ENCODE measurements at places on chromosomes 7 and 10.

GRCh38 chr7:1255817-1256340 lies 23.2 kb downstream of the UNCX start:
- no peak for DNase-seq

- DNase-seq: peak; percentile 49
These were observed 11.1 kb upstream of the ACSL5 start for GRCh38 chr10:112362833-112363232.

DNA sequence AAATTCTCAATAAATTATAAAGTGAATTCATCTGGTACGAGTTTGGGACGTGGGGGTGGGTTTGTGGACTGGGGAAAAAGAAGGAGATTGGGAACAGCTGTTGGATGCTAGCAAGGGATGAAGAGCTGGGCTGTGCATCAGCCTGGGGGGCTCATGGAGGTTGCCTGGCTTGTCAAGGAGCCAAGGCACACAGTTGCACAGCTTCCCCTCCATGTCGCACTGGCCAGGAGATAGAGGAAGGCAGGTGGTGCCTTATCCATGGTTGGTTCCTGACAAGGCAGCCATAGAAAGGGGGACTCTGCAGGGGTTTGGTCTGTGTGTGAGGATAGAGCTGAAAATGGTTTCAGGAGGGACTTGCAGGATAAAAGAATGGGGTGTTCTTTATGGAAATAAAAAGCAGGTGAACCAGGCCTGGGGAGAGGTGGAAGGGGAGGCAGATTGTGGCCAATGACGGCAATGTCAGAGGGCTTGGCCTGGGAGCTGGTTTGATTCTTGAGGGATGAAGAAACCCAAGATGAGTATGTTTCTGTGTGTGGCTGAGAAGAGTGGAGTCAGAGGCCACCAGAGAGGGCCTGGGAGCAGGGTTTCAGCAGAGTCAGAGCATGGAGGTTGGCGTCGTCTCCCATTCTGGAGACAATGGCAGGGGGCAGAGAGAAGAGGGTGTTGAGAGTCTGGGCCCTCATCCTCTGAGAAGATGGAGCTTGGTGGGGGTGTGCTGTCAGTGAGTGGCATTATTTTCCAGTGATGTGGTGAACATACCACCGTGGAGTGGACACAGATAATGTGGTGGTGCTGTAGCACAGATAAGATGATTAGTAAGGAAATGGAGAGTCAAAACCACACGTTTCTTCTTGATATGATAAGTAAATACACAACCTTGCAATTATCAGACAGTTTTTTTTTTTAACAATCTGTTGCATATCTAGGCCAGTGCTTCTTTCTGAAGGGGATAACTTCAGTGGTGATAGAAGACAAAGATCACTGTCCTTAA lies 108.2 kb downstream of the PTPN20 start:
- no peak for DNase-seq

- peak; percentile 33 for DNase-seq
These were observed 40.0 kb upstream of the AGR3 start for GRCh38 chr7:16921644-16922257.

DNA sequence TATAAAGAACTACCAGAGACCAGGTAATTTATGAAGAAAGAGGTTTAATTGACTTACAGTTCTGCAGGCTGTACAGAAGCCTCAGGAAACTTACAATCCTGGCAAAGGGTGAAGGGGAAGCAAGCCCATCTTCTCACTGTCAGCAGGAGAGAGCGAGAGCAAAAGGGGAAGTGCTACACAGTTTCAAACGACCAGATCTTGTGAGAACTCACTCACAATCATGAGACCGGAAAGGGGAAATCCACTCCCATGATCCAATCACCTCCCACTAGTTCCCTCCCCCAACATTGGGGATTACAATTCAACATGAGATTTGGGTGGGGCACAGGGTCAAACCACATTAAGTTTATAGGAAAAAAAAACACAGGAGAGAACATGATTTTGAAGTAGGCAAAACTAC lies 222.1 kb upstream of the SHH start:
- no peak for DNase-seq

GRCh38 chr10:120735773-120736371 lies 115.3 kb upstream of the WDR11 start:
- DNase-seq: no peak

- DNase-seq: no peak
These were observed 24.0 kb upstream of the A1CF start for GRCh38 chr10:50909334-50910014.

GRCh38 chr7:32670110-32671025 lies 175.1 kb downstream of the AVL9 start:
- no peak for DNase-seq

- DNase-seq: no peak
These were observed 290.5 kb downstream of the SORCS1 start for GRCh38 chr10:106873770-106874603.
